Right renal cortex interstitium (tissue), 3 donors: ENCODE measurements at places on chromosomes 4 and X. TPM values are rescaled to one million over a fixed set of nuclear protein-coding genes. Genes with fewer than 3 reads are reported as not detected.

CCDC110 gene
- polyA plus RNA-seq, result 1.9 TPM

ZIC3 gene
- polyA plus RNA-seq, result not detected

SPANXA2 gene
- not detected for polyA plus RNA-seq

FABP2 gene
- 0.85 TPM for polyA plus RNA-seq

DNA sequence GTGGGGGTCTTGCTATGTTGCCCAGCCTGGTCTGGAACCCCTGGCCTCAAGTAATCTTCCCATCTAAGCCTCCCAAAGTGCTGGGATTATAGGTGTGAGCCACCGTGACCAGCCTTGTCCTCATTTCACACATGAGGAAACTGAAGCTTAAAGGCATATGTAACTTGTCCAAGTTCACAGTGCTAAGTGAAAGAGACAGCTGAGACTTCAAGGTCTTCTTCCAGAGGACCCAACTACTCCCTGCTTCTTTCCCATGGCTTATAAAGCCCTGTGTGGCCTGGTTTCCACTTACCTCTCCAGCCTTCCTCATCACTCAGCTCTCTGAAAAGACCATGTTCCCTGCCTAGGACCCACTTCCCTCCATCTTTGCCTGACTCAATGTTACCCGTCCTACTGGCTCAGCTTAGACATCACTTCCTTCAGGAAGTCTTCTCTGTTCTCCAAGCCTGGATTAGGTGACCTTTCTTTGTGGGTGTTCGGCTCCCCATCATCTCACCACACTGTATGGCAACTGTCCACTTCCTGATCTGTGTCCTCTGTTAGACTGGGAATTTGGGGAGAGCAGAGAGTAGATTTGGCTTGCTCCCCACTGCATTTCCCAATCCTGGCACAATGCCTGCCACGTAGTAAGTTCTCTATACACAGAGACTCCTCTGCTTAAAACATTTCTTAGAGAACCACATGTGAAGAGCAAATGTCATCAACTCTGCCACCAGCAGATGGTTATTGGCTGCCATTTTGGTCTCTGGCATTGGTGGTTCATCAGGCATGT, 30.4 kb upstream of the LAMP2 start:
- DNase-seq, result no peak

- no peak for DNase-seq
Measured at GRCh38 chr4:186010821-186011220, 58.1 kb upstream of the TLR3 start.

GRCh38 chr4:42917296-42917695, 24.8 kb downstream of the GRXCR1 start:
- peak; percentile 13 for DNase-seq

DNA sequence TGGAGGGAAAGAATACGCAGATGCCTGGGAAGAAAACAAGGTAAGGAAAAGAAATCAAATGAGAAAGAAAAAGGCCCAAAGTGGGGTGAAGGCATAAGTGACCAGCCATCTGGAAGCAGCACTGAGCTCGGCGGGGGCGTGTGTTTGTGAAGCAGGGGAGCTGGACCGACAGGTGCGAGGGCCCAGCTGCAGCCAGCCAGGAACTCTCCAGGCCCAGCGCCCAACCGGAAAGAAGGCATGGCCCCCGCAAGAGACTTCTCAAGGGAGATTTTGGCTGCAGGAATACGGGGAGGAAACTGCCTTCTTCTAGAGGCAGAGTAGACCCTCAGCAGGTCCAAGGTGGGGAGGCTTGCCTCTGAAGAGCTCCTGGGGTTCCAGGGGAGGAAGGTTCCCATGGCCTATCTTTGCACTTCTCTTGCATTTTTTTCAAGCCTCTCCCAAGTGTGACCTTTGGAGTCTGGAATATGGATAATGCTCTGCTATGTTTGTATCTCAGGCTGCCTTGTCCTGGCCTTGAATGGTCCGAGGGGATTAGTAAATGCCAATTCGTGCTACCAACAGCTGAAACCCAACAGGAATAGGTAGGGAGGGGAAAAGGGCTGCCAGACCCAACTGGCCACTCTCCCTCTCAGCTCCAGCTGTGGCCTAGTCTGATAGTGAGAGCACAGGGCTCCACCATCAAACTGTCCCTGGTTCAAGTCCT, 10.8 kb upstream of the CITED1 start:
- no peak for DNase-seq

GRCh38 chr4:53889326-53890055, 174.9 kb downstream of the CHIC2 start:
- no peak for DNase-seq

- DNase-seq, result no peak
Measured at GRCh38 chr4:76697129-76697803, 200.7 kb downstream of the SOWAHB start.

- DNase-seq, result no peak
Measured at GRCh38 chr4:104616401-104616820, 121.7 kb upstream of the CXXC4 start.

DNA sequence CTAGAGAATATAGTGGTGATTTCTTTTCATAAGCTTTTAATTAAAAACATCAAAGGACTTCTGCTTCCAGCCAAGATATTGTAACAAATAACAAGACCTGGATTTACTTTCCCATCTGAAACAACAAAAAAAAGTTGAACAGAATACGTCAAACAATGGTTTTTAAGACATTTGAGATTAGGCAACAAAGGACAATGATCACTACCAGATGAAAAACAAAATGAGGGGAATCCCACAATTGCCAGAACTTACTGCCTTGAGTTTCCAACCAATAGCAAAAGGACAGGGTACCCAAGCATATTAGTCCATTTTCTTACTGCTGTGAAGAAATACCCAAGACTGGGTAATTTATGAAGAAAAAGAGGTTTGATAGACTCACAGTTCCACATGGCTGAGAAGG, 341.4 kb upstream of the INTU start:
- DNase-seq, result no peak

DNA sequence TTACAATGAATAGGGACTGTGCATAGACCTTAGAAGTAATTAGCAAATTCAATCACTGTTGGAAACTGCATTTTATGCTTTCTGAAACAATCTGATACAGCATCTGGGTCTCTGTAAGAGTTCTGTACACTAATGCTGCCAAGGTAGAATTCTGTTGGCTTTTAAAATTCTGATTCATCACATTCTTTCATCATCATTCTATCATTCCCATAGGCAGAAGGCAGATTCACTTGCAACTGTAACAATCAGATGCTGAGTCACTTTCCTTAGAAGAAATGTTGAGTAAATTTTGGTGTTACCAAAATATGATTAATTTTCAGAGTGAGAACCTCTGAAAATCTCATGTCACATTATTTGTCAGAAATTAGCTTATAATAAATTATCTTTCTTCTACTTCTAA, 267.2 kb downstream of the MAPK10 start:
- no peak for DNase-seq

- DNase-seq, result no peak
Measured at GRCh38 chr4:87916626-87917025, 58.9 kb upstream of the SPP1 start.

GRCh38 chrX:20433388-20433775, 166.7 kb upstream of the RPS6KA3 start:
- no peak for DNase-seq

DNA sequence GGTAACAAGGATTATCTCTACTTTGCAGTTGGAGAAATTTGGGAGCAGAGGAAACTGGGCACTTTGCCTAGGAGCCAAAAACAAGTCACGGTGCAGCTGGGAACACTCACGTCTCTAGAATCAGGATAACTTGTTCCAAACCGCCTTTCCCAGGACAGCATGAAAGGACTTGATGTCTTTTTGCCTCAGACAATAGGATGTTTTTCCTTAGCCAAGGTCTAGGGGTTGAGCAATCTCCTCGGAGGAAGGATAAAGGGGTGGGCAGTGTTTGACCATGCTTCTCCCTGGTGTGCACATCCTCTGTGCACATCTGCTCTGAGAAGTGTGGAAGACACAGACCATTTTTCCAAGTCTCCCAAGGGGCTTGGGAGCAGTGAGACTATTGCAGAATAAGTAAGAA, 1.7 kb upstream of the SPARCL1 start:
- DNase-seq, result no peak

DNA sequence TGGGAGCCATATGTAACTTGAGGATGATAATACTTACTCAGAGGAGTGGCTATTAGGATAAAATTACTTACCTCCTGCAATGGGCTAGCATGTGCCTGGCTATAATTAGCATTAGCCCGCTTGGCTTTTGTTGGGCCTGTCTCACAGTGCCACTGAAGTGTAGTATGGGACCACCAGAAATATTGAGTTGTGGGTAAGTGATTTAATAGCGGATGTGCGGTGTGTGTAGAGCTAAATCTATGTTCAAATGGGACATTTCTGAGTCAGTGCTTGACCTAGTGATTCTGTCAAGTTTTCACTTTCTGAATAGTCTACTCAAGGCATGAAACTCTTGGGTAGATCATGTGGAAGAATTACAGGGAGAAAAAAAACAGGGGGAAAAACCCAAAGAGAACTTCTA, 3.5 kb upstream of the CLNK start:
- DNase-seq, result no peak
